ENCODE measurements at places on chromosomes 2 and 18.

- DNase-seq = no peak
Measured at GRCh38 chr2:158786897-158787296, 8.2 kb upstream of the DAPL1 start.

DNA sequence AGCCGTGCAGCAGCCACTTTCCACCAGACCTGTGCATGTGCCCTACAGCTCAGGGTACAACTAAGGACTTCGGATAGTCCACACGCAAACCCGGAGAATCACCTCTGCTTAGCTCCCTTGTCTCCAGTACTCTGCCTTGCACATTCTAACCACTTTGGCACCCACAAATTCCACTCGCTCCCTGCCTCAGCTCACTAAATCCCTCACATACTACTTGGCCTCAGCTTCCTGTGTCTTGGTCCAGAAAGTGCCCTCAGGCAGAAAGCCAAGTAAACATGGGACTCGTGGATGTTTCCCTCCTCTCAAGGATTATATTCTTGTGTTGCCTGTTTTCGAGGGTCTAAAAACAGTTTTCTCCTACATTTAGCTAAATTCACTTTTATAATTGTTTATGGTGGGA is 157.8 kb upstream of the DAPL1 start:
- DNase-seq = no peak

DNA sequence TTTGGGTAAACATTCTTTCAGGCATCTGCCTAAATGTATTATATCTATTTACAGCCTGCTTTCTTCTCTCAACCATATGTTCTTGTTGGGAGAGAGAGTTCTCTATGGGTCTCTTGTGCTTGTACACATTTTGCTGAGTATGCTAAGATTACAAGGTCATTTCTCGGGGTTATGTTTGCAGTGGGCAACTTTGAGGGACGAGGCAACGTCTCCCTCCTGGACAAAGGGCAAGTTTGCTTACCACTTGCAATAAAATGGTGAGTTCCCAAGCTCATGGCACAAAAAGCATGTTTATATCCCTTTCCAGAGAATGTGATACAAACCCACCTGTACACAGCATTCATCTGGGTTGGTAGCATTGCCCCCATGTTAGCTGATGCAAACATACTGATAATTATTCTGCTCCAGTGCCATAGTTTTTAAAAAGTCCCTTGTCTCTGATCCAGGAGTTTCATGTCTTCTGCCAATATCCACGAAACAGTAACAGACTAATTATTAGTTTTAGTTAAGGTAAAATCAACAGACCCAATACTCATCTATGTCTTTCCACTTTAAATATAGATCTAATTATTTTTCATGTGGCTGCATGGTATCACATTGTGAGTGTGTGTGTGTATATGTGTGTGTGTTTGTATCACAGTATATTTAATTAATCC is 84.2 kb upstream of the MAPK4 start:
- DNase-seq = no peak

DNA sequence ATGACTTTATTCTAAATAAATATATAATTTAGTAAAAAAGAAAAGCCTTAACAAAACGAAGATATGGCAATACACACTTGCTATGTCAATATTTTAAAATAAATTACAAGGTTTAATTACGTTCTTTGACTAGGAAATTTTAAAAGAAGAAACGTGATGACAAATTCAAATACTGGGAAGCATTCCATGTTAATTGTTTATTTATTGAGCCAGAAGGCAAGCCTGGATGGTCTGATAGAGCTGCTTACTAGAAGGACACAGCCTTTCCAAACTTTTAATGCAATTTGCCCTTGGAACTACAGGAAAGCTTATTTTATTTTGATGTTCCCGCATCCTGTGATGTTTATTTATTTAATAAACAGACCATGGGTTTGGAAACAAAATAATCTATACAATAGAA is 33.4 kb upstream of the DSEL start:
- DNase-seq = no peak

DNA sequence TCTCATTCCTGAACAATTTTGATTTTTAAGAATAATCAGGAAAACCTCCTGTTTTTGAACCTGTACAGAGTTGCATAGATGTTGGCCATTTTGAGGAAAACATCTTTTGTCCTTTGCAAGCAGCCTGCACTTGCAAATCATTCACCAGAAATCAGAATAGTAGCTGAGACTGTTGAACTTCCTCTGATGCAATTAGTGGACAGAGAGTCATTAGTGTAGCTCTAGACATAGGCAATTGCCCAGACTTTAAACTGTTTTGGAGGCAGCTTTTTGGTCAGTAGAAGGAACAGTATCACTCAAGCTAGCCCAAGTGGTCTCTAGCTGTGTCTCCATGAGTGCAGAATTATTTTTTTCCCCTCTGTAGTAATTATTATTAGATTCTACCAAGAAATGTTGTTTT is 326.1 kb downstream of the PIK3C3 start:
- DNase-seq = no peak

GRCh38 chr18:77016936-77017335 is 115.6 kb downstream of the MBP start:
- DNase-seq = no peak

DNA sequence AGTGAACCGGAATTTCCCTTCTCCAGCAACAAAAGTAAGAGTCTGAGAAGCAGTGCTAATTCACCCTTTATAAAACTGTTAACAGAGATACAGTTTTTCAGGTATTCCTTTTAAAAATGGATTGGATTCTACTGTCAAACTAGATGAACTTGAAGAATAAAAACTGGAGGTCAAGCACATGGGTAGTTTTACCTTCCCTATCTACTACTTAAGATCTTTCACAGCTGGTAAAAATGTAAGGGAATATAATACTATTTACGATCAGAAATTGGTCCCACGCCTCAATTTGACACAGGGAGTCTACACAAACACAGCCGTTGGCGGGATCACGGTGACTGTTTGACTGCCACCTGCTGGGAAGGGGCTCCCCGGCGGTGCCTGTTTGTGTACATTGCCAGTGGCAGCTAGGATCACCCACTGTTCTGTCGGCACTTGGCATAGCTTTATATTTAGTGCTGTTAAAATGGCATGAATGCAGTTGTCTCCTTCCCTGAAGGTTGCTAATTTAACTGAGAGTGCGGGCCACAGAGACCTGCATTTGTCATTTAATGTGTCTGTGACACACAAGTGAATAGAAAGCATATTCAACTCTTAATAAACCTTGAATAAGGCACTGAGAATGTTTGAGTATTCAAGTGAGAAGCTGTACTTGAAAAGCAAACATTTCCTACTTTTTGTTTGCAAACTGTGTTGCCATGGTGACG is 59.5 kb downstream of the ABCG8 start:
- no peak for DNase-seq

GRCh38 chr2:124566518-124566970 is 541.5 kb downstream of the CNTNAP5 start:
- DNase-seq = no peak

DNA sequence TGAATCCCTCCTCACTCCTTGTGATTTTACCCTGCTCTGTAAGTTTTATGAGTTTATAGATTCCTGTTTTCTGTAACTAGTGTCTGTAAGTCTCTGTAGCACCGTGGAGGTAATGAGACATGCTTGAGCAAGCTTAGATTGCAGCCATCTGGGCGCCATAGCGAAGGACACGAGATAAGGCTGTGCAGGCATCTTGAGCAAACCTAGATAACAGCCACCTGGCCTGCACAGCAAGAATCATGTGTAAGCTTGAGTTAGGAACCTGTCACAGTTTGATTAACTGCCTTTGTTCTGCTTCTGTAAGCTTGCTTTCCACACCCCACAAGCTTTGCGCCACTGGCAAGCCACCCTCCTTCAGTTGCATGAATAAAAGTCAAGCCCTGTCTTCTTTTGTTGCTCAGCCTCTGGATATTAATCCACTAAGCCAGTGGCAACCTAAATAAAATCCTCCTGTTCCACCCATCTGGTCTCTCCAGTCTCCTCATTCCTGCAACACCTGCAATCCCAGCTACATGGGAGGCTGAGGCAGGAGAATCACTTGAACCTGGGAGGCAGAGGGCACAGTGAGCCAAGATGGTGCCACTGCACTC is 270.6 kb upstream of the RGPD4 start:
- no peak for DNase-seq

DNA sequence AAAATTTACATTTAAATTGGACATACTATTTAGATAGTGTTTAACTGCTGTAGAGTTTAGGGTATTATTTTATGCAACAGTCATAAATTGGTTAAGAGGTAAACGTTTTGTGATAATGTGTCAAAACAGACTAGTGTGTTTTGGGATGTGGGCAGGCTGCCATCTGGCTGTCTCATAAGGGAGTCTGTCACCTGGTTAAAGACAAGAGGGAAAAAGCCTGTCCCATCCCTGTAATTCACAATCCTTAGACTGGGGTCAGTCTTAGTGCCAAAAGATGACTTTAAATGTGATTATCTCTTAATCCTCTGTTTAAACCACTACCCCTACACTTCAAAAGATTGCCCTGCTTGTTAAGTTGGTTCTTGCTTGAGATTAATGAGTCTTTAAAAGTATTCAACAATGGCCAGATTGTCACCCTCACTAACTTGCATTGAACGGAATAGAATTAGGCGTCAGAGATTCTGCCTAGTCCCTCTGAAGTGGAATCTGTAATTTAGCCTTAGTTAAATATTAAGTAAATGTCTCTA is 59.2 kb downstream of the SGPP2 start:
- no peak for DNase-seq

DNA sequence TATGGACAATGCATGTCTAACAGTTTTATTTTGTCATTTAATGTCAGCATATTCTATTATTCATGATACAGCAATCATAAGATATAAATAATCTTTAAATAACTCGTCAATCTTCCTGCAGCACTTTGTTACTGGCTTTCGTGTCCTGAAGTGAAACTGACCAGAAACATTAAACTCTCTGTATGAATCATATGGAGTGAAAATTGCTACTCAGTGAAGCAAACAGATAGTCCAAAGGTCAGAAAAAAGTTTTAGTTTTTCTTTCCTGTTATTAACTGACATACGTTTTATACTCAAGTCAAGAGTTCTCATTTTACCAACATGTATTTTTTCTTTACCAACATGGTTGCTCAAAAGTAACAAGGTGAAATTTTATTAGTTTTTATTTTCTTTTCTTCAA is 106.8 kb upstream of the GALNT5 start:
- DNase-seq = peak; percentile 14

DNA sequence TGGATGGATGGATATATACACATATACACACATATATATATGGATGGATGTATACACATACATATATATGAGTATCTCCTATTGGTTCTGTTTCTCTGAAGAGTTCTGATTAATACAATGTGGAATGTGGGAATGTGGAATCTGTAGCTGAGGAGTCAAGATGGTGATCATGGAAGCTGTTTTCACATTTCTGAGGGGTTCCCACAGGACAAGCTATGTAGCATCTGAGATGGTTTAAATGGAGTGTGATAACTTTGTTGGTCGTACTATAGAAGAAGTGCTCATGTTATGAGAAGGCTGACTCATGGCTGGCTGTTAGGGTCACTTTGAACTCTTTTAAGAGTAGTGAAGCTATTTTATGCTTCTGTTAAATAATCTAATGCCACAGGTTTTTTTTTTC is 279.7 kb downstream of the MEIS1 start:
- DNase-seq = no peak

- no peak for DNase-seq
Measured at GRCh38 chr2:62297624-62298010, 101.7 kb downstream of the B3GNT2 start.

DNA sequence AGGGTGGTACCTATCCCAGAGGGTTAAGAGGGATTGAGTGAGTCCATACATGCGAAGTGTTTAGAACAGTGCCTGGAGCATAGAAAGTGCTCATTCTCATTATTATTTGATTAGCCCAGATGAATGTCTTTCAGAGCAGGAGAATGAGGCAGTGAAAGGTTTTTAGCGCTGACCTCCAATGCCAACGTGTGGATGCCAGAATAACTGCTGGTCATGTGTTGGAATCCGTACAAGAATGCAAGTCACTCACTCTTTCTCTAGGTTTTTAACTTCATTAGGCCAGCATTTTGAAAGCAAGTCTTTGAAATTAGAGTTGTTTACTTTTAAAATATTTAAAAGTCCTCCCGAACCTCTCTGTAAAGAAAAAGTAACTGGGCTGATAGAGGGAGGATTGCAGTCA is 374.2 kb downstream of the EN1 start:
- no peak for DNase-seq

DNA sequence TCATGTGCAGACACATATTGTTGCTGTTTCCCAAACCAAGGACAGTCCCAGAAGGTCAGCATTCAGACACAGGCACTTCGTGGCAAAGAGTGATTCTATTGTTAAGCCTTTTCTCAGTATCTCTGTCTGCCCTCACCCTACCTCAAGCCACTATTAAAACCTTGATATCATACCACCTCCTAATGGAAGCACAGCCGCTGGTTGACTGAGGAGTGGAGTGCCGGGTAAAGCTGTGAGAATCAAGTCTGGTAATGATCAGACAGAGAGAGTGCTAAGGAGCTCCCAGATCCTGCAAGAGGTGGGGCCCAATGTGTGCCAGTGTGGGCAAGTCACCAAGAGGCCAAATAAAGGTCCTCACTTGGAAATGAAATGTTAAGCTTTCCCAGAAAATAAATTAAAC is 819.5 kb downstream of the BCL11A start:
- DNase-seq = no peak

DNA sequence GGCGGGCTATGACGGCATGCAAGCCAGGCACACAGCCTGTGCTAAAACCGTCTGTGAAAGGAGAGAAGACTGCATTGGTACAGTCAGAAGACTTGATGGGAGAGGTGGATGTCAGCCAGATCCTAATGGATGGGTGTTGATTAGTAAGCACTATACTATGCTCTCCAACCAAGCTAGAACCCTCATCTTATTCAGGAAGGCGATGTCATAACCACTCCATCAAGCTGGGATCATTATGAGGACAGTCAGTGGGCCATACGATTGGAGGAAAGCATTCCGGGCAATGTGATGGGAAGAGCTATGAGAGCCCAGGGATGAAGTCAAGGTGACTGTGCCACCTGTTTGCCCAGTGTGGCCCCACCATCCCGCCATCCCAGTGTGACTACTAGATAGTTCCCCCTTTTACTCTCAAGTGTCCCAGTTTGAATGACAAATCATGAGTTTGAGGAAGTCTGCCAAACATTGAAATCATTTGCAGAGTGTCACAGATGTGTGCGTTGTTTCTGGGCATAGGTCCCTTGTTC is 66.4 kb downstream of the MRPS9 start:
- no peak for DNase-seq
